Fibroblast of skin of left biceps (primary cell): ENCODE measurements at places on chromosomes 16 and 17.
A peak's percentile ranks its signal among the peaks of the same experiment; 100 is the strongest.

GRCh38 chr16:30941600-30942425, 7.1 kb upstream of the ORAI3 start:
- no peak for DNase-seq

- DNase-seq = no peak
These were observed 173.1 kb downstream of the C16orf78 start for GRCh38 chr16:49546735-49547134.

- no peak for DNase-seq
These were observed 173.0 kb upstream of the GOT2 start for GRCh38 chr16:58906981-58907715.

- no peak for DNase-seq
These were observed 28.8 kb downstream of the GRIN2C start for GRCh38 chr17:74830861-74831260.

GRCh38 chr16:16067127-16067526, 117.7 kb downstream of the ABCC1 start:
- DNase-seq = no peak

- no peak for DNase-seq
These were observed 49.4 kb upstream of the GSG1L start for GRCh38 chr16:28112908-28113307.

GRCh38 chr16:16146380-16147315, 76.6 kb downstream of the ABCC6 start:
- DNase-seq = no peak

DNA sequence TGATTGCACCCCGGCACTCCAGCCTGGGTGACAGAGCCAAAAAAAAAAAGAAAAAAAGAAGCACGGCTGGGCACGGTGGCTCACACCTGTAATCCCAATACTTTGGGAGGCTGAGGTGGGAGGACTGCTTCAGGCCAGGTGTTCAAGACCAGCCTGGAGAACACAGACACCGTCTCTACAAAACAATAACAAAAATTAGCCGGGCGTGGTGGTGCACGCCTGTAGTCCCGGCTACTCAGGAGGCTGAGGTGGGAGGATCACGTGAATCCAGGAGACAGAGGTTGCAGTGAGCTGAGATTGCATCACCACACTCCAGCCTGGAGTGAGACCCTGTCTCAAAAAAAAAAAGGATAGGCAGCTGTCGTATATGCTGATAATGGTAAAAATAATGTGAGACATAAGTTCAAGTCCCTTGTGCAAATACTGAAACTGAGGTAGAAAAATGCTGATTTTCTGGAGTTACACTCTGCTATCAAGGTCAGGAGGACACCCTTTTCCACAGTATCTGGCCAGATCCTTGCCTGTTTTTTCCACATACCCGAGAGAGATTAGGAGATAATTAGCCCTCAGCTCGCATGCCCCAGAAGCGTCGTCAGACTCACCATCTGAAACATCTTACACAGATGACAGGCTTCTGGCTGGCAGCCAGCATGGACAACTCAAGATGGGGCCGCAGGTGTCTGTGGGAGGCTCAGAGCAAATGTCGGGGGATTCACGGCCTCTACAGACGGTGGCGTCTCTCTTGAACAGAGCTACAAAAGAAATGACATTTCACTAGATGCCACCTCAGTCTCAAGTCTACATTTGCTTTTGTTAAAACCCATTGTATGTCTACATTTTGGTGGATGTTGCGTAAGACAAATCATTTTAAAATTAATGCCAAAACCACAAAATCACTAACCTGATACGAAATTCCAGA, 36.8 kb downstream of the WDR45B start:
- DNase-seq = peak; percentile 35

GRCh38 chr16:50213939-50214519, 52.3 kb upstream of the ADCY7 start:
- DNase-seq = no peak

GRCh38 chr16:25014500-25015147, 545 bp downstream of the ARHGAP17 start:
- DNase-seq = no peak

DNA sequence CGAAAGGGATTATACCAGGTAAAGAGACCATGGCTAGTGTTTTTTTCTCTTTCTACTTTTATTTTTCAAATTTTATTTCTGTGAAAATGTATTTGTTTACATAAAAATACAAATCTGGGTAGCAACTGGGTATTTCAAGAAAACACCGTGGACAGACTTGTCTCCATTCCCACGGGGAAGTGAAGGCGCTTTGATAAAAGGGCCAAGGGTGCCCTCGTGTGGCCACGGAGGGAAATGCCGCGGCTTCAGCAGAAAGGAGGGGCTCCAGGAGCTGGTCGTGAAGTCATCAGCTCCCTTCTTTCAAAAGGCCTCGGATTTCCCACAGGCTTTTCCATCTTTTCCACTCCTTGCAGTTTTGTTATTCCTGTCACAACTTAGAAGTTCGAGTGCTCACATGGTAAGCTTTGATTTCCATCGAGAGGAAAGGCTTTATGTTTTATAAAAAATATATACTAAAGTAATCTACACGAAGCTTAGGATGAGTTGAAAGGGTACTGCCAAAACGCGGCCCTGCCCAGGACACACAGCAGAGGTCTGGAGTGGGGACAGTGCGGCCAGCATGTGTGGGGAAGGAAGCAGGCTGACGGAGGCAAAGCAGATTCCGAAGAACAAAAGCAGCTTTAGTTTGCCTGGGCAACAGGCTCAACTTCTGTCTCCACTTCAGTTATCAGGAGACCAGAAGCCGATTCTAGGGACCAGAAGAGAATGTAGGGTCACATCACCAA, 15.3 kb upstream of the MNT start:
- peak; percentile 57 for DNase-seq

DNA sequence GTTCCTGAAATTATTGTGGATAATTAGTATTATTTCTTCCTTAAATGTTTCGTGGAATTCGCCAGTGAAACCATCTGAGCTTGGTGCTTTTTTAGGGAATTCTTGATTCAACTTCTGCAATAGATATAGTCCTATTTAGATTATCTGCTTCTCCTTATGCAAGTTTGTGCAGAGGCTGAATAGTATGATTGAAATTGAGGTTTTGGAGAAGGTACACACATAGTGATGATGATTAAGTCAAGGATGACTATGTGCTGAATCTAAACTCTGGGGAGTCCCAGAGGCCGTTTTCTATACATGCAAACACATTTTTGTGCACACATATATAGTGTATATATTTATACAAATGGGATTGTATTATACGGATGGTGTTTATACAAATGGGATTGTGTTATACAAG, 5.2 kb upstream of the MYH4 start:
- no peak for DNase-seq

DNA sequence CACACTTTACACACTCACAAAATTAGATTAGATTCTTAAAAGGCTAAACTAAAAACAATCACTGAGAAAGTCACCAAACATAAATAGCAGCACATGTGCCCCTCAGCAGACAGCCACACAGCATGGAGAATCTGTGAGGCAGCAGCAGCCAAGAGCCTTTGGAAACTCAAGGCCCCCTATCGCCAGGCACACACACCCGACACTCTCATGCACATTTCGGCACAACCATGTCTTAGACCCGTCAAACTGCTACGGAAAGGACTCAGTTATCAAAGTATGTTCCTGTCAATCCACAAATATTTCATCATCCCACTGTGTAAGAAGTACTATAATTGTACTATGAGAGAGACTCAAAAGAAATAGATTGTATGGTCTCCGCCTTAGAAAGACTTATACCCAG, 20.9 kb downstream of the UBE2O start:
- no peak for DNase-seq

DNA sequence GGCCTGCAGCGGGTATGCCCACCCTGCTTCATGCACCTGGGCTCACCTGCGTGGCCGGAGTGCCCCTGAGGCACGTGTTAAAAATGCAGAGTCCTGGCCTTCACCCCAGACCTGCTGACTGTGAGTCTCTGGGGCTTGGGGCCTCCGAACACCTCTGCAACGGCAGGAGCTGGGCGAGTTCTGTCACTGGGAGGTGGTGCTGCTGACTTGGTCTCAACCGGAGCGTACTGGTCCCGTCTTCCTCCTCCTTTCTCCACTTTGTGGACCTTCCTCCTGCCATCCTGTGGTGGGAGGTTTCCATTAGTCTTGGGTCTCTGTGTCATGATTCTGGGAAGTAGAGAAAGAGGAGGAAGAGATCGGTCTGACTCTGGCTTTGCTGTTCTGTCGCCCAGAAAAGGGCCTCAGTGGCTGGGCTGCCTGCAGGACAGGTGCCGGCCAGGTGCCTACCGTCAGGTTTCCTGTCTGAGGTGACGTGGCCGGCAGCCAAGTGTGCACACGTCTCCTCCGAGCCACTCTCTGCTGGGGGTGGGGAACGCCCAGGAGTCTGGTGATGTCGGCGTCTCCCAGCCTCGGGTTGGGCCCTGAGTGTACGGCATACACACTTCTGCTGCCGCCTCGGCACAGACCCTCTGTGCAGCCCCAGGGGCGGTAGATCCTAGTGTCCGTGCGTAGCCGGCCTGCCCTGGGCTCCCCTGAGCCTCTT, 6.9 kb downstream of the TSC2 start:
- DNase-seq = no peak

DNA sequence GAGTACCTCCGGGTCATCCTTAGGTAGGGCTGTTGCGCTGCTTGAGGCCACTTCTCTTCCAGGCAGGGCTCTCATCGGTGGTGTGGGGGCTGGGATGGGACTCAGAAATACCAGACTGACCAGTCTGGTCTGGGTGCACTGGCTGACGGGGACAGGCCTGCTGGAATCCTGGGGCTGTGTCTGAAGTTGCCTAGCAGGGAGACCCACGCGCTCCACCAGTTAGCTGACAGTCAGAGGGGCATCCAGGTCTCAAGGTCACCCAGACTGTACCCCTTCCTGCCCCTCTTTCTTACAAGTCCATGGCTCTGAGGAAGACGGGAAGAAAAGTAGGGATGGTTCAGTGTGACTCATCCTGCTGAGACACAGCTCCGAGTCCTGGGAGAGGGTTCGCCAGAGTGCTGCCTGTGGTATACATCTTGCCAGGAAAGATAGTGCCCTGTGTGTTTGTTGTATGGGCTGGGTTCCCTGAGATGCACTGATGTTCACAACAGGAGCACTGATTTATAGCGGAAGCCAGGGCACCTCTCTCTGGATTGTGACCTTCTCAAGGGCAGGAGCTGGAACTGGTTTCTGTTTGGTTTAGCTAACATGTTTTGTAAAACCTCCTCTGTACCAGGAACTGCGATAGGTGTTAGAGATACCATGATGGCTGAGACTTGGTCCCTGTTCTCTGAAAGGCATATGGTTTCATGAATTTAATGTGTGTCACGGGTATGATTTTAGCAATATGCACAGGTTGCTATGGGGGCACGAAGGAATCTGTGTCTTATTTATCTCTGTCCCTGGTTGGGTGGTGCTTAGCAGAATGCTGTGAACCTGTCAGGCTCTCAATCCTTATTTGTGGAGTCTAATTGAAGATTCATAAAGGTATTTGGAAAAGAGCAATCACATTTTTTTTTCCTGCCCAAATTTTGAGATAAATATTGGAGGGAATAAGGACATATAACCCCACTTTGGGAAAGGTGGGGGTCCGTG, 97.5 kb downstream of the OR1D5 start:
- no peak for DNase-seq

DNA sequence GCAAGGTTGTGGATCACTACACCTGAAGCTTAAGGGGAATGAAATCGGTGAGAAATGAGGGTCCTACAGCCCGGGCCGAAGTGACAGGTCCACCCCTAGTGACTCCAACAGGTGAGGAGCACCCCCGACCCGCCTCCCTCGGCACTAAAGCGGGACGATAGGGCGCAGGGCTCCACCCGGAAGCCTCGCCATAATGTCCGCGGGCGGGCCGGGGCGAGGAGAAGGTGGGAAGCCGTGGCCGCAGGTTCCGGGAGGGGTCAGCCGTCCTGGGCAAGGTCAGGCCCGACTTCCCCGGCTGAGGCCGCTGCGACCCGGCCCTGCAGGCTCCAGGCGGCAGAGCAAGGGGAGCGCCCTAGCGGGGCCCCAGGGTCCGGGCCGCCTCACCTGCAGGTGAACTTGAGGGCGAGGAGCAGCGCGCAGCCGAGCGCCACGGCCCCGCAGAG, 543 bp downstream of the TXNDC11 start:
- DNase-seq = no peak

GRCh38 chr17:2018716-2019510, 6.2 kb downstream of the RTN4RL1 start:
- no peak for DNase-seq

GRCh38 chr16:842061-842476, 41.5 kb upstream of the GNG13 start:
- no peak for DNase-seq

DNA sequence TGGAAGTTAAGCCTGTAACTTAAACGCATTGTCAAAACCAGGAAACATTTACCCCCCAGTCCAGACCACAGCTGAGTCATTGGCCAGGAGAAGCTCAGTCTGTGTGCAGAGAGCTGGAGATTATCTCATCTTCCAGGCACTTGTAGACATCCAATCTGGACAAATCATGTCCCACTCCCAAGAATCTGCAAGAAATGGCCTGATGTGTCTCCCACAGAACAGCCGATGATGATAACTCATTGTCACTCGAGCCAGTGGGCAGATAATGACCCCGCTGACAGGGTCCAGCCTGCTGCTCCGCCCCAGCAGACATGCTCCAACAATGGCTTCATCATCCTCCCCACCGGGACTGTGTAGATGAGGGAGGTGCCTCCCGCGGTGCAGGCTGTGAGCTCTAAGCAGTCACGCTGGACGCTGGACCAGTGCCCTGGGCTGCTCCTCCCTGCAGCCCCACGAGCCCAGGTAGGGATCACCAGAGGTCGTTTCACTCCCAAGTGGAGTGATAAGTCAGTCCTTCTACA, 322.5 kb downstream of the C16orf95 start:
- peak; percentile 77 for DNase-seq

DNA sequence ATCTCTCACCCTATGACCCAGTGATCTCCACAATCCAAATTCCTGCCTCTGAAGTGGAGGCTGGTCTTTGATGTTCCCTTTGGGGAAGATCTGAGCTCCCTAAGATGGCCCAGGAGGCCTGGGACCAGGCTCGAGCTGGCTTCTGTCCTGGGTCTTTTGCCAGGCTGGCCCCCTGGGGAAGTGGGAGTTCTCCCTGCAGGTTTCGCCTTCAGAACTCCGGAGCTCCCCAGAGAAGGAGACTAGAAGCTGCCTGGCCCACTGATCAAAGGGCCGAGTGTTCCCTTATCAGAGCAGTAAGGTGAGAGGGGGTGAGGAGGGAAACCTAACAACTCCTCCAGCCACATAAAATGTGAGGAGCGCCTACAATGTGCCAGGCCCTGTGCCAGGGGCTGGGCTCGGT, 147.1 kb downstream of the IRF8 start:
- DNase-seq = no peak
